IMR-90 (cell line): ENCODE measurements at places on chromosomes 4 and X. TPM values are rescaled to one million over a fixed set of nuclear protein-coding genes. Genes with fewer than 3 reads are reported as not detected.

Gene TREX2
- 0.36 and 0.56 TPM in 2 replicates for total RNA-seq

Gene PFKFB1
- total RNA-seq: under 0.01 TPM in 1 of 2 replicates, not detected in the other

Gene TMPRSS11A
- total RNA-seq: not detected in 2 replicates

Gene SH3RF1
- total RNA-seq: 29.8 and 30.0 TPM in 2 replicates

Gene NPY1R
- total RNA-seq: under 0.01 TPM in 2 replicates

Gene STAP1
- total RNA-seq: not detected in 2 replicates

Gene IL3RA
- total RNA-seq: not detected in 2 replicates

Gene ATG4A
- total RNA-seq: 13.6 and 14.7 TPM in 2 replicates

Gene F8
- 1.1 and 1.4 TPM in 2 replicates for total RNA-seq

Gene EDNRA
- 6.5 and 7.8 TPM in 2 replicates for total RNA-seq

Gene USP26
- total RNA-seq: not detected in 2 replicates

Gene GLRB
- total RNA-seq: 3.0 and 3.9 TPM in 2 replicates

Gene LRIT3
- total RNA-seq: not detected in 2 replicates

Gene TBC1D8B
- 10.4 and 14.4 TPM in 2 replicates for total RNA-seq

Gene BEX5
- not detected in 2 replicates for total RNA-seq

Gene DLG3
- total RNA-seq: 18.9 and 27.1 TPM in 2 replicates

Gene CXorf49
- total RNA-seq: not detected in 2 replicates

Gene CLCN5
- 5.8 and 5.9 TPM in 2 replicates for total RNA-seq

Gene IL2
- not detected in 2 replicates for total RNA-seq

Gene KLHL15
- 7.5 and 11.1 TPM in 2 replicates for total RNA-seq

Gene GRIA3
- not detected in 2 replicates for total RNA-seq

Gene NLRP2B
- total RNA-seq: not detected in 2 replicates

Gene GIMD1
- not detected in 2 replicates for total RNA-seq

Gene POF1B
- total RNA-seq: not detected in 2 replicates

Gene TENM3
- total RNA-seq: 127 and 173 TPM in 2 replicates

Gene PGRMC1
- total RNA-seq: 75.3 and 124 TPM in 2 replicates

Gene PDCL2
- total RNA-seq: not detected in 2 replicates

Gene CD38
- not detected in 2 replicates for total RNA-seq

Gene PCDH7
- total RNA-seq: 42.8 and 44.1 TPM in 2 replicates

Gene SYTL5
- 0.54 and 0.56 TPM in 2 replicates for total RNA-seq

Gene PAGE2B
- not detected in 2 replicates for total RNA-seq

Gene TCP11X2
- not detected in 2 replicates for total RNA-seq
